Stimulated activated naive CD4-positive, alpha-beta T cell treated with Interleukin-2 at 50 U/mL for 16 hours (primary cell): ENCODE measurements at places on chromosomes 5 and 9.

- no peak for DNase-seq
Measured at GRCh38 chr9:10674586-10674985, 61.8 kb upstream of the PTPRD start.

GRCh38 chr9:71752928-71753327 is 15.4 kb downstream of the CEMIP2 start:
- DNase-seq, result no peak

DNA sequence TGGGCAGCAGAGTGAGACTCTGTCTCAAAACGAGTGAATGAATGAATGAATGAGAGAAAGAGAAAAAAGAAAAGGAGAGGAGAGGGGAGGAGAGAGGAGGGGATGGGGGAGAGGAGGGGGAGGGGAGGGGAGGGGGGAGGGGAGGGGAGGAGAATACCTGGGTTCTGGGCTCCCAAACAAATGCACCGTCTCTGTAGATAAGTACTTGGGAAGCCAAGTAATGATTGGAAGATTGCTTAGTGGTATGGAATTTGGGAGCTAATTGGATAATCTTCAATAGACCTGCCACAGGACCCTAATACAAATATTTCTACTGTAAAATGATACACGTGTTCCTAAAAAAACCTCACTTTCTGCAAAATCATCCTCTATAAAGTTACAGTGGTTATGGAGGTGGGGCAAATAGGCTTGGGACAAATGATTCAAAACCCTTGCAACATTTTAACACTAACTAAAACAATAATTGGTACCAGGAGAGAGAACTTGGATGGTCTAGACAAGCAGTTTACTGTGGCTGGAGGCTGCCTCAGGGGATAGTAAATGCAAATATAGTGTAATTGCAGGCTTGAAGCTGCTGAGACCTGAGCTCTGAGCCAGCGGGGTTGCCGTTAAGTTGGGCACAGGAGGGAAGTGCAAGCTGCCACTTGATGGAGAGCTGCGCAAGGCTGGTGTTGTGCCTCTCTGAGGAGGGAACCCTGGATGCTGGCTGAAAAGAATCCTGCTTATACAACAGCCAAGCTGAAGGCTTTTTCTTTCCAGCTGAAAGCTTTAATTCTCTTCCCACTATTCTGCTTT is 3.5 kb downstream of the HEMGN start:
- DNase-seq, result no peak

DNA sequence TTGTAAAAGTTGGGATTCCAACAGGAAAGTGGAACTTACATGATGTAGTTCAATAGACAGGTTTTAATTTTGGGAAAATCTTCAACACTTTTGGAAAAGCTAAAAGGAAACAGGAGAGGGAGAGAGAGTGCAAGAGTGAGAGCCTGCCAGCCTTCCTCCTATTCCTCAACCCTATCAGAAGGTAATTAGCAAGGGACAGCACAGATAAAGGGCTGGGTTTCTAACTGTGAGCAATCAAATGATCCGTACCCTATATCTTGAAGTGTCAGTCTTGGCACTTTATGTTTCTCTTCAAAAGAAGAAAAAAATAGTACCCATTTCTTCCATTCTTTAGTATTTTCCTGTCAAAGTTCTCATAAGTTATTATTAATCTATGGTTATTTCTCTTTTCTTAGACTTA is 79.4 kb downstream of the FER start:
- no peak for DNase-seq

DNA sequence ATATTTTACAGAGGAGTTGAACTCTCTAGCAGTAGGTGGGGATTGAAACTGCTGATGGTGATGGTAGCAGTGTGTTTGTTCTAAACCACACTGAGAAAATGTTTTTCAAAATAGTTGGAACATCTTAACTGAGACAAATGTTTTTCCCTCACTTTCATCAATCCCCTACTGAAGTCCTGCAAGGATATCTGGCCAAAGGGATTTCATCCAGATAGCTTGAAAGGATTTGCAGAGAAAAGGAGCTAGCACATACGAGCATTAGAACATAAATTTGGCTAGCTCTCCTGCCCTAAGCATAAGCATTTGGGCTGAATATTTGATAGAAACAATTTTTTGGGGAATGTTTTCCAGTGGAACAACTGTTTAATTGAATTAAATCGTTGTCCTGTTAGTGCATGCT is 153.9 kb downstream of the CDH9 start:
- DNase-seq, result no peak

DNA sequence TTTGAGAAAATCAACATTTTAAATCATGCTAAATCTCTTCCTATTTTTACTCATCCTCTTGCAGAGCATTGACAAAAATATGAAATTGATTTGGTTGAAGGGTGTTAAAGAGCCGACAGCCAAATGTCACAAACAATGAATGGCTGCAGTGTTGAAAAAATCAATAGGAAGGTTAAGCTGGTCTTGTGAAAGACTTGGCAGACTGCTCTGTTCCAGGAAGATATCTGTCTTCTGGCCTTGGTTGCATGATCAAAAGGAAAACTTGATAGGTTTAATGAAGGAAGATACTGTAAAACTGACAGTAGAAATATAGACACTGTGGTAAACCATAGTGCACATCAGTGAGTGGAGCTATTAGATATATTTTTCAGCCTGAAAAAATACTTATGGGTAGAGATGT is 103.6 kb downstream of the PBX3 start:
- DNase-seq, result no peak

DNA sequence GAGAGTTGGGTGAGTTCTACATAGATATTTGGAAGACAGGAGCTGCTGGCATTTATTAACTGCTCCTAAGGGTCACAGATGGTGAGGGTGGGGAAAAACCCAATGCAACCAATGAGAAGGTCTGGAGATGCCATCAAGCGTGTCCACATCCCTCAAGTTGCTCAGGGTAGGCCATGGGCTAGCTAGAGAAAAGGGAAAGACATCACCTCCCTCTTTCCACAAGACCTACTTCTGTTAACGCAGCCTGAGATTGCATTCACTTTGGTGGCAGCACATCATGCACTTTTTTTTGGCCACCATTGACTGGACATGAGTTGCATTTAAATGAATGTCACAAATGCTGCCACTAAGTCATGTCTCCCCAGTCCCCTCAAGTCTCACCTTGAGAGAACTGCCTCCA is 71.4 kb downstream of the ARHGEF37 start:
- DNase-seq, result no peak

DNA sequence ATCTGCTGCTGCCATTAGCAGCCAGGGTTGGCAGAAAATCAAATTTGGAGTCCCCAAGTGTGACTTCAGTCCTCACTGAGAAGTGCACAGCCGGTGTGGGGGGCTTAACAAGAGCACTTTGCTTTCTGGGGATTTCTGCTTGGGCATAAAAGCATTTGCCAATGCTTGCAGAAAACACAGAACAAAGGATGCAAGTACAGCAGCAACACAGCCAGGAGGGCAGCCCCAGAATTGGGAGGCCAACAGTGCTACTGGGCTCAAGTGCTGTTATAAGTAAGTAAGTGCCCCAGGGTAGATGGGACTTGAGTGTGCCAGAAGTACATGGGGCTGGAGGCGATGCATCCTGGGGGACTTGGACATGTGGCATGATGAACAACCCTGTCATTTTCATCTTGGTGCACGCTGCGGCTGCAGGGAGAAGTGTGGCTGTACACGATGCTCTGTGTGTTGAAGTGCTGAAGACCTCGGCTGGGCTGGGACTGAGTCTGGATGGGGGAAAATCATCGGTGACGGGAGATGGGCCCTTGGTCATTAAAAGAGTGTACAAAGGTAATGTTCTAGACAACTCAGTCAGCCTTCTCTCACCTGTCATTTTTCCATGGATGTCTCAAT is 73.3 kb downstream of the GOLPH3 start:
- no peak for DNase-seq

- DNase-seq, result no peak
Measured at GRCh38 chr9:70046274-70047070, 2.8 kb downstream of the MAMDC2 start.

- no peak for DNase-seq
Measured at GRCh38 chr9:2209400-2209799, 194.3 kb downstream of the SMARCA2 start.

GRCh38 chr5:50964746-50965653 is 298.6 kb downstream of the PARP8 start:
- no peak for DNase-seq

DNA sequence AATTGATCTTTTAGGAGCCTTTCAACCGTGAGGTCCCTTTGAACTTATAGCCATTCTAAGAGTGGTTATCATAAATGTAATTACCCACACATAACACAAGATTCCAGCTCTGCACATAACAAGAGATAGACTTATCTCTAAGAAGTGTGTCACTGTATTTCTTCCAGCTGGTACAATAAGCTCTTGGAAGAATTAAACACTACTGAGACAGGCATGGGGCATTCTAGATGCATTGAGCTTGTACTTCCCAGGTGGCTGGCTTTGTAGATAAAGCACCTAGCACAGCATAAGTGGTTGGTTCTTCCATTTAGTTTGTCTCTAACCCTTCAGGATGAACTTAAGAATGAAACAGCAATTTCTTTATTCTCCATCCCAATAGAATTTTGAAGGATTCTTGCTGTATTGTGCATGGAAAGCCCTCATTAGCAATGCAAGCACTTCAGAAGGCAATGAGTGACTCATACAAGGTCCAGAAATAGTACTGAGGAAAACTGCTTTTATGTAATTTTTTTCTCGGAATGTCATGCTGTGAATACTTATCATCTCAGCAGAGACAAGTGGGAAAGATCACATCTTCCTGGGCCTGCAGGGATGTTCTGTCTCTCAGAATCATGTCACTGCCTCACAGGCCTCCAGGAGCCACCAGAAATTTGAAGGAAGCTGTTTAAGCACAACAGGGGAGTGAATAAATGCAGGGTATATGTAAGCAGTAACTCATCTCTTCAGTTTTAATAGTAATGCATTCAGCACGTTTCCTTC is 91.1 kb upstream of the CD180 start:
- DNase-seq, result no peak

DNA sequence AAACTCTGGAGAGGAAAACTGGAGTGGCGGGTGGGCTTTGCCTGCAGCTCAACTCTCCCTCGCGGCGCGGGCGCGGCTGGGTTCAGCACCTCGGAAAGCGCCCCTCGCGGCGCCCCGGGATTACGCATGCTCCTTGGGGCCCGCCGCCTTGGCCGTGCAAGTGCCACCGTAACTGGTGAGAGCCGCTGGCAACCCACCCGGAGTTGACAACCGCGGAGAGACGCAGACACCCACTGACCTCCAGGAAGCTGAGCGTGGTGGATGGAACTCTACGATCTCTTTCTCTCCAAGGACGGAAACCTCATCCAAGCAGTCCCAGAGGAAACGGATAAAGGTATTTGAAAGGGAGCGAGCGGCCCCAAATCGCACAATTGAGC is 194 bp upstream of the RXFP3 start:
- no peak for DNase-seq

DNA sequence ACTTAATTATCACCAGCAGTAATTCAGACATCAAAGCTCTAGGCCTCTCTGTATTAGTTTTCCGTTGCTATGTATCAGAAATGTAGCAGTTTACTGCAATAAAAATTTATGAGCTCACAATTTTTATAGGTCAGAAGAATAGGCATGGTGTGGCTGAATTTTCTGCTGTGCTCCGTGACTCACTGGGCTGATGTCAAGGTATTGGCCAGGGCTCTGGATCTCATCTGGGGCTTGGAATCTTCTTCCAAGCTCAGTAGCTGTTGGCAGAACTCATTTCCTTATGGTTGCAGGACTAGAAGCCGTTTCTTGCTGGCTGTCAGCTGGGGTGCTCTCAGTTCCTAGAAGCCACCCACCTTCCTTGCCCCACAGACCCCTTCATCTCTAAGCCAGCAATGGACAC is 66.3 kb downstream of the PSAT1 start:
- no peak for DNase-seq

DNA sequence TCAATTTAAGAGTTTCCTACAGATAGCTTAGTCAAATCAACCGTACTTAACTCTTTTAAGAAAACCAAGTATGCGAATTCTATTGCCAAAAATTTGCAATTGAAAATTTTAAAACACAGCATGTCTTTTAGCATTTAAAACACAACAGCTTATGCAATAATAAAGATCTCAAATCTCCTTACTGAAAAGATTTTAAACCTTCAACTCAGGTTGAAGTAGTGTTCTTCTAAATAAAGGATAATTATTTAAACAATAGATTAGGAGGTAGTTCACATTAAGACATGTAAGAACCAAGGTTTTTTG is 5.5 kb downstream of the NR3C1 start:
- DNase-seq, result no peak

- DNase-seq, result no peak
Measured at GRCh38 chr5:82222597-82223574, 55.3 kb downstream of the RPS23 start.

DNA sequence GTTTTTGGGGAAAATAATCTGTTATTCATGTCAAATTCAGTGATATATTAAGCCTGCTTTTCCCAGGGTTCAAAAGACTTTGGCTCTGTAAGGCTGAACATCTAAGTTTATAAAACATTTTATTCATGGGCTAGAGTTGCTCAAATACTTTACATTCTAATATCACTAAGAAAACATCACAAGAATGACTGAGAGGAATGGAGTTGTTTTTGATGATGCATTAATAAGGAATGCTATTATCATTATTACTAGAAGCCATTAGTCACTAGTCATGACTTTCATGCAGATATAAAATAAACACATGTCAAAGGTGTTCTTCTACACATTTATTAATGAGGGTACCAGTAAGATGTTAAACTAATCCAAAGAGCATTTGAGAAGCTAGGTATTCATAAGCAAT is 185.5 kb upstream of the KCNN2 start:
- no peak for DNase-seq

- DNase-seq, result no peak
Measured at GRCh38 chr9:74078647-74079046, 418.5 kb upstream of the RORB start.

DNA sequence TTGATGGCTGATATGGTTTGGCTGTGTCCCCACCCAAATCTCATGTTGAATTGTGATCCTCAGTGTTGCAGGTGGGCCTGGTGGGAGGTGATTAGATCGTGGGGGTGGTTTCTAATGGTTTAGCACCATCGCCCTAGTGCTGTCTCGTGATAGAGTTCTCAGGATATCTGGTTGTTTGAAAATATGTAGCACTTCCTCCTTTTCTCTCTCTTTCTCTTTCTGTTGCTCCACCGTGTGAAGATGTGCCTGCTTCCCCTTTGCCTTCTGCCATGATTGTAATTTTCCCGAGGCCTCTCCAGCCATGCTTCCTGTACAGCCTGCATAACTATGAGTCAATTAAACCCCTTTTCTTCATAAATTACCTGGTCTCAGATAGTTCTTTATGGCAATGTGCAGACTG is 111.6 kb downstream of the SREK1 start:
- DNase-seq, result no peak

- DNase-seq, result no peak
Measured at GRCh38 chr5:143041461-143041860, 271.3 kb downstream of the ARHGAP26 start.
